ENCODE measurements at places on chromosomes 7 and 10.

DNA sequence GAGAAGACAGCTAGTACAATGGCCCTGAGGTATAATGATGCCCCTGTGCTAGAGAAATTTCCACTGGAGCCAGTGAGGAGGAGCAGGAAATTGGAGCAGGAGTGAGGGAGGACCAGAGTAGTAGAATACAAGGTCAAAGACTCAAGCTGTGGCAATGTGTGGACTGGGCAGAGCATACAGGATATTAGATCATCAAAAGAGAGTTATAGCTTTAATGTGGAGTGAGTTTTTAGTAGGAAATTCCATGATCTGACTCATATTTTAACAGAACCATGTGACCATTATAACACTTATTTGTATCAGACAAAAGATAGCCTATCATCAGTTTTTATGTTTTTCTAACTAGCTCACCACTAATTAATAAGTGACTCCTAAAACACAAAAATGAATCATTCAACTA, 154.1 kb downstream of the DGKB start:
- DNase-seq = no peak

- no peak for DNase-seq
Measured at GRCh38 chr7:34832020-34832419, 174.0 kb downstream of the NPSR1 start.

DNA sequence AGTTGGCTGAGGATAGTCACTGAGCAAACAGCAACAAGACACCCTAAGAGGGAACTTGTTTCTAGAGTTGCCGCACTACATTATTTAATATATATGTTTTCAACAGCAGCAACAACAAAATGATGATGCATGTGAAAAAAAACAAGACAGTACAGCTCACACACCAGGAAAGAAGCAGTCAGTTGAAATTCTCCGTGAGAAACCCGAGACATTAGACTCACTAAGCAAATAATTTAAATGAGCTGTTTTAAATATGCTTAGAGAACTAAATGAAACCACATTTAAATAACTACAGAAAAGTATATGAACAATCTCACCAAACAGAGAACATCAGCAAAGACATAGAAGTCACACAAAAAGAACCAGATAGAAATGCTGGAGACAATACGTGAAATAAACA, 426.3 kb upstream of the PFKP start:
- no peak for DNase-seq

- no peak for DNase-seq
Measured at GRCh38 chr7:88090671-88091070, 129.2 kb downstream of the SRI start.

DNA sequence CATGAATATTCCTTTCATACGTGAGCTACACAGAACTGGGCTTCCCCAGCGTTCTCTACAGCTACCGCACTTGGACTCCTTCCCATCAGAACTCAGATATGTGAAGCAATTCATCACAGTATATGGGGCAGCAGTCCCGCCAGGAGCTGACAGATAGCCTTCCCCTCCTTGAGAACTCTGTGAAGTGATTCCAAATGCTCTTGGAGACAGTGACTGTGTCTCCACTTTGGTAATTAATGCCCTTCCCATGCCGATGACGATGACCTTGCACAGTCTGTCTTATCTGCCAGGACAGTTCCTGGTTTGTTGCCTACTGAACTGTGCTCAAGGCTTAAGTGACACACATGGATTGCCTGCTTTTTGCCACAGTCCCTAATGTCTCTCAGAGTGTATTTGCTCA, 75.0 kb upstream of the AFAP1L2 start:
- no peak for DNase-seq

GRCh38 chr7:70091362-70091761, 493.1 kb downstream of the AUTS2 start:
- no peak for DNase-seq
